ENCODE measurements at places on chromosomes 4 and X. TPM values are rescaled to one million over a fixed set of nuclear protein-coding genes. Genes with fewer than 3 reads are reported as not detected.

Gene SNX12
- 28.7 TPM for total RNA-seq

GRCh38 chr4:5885733-5886132 is 7.2 kb downstream of the CRMP1 start:
- no peak for DNase-seq

GRCh38 chrX:9189286-9189685 is 155.4 kb upstream of the FAM9B start:
- DNase-seq = no peak

DNA sequence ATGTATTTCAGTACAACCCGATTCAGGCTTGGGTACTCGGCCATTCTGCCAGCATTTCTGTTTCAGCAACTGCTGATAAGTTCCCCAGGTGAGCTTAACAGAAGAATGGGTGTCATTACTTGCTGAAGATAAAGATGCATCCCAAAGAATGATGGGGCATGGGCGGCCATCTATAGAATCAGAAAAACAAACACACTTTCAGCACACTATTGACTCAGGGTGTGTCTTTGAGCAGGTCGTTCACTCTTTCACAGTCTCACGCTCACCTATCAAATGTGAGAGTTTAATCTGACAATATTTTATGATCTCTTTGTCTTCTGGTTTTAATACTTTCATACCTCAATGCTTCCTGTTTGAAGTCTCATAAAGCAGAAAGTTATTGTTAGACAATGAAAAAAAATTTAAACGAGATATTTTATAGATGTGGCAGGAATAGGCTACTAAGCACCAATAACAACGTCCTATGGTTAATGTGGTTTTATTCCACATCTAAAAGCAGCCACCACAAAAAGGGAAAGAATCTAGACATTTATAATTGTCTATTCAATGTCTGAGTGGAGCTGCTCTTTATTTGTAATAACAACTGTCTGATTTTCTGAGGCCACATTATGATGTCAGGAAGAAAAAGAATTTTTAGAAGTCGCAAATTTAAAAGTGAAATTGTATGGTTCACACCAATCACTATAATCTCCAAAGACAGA is 17.0 kb downstream of the GASK1B start:
- DNase-seq = no peak

All from OCI-LY7 (cell line).